GM12878 (cell line): ENCODE measurements at places on chromosomes 6 and 20. TPM values are rescaled to one million over a fixed set of nuclear protein-coding genes. Genes with fewer than 3 reads are reported as not detected.

The PI16 gene
- not detected in 2 replicates for total RNA-seq

The EPB41L1 gene
- total RNA-seq = 0.36 and 0.40 TPM in 2 replicates

The RALGAPB gene
- total RNA-seq = 19.6 and 21.4 TPM in 2 replicates

- DNase-seq = no peak
Measured at GRCh38 chr6:167734662-167735083, 92.0 kb upstream of the AFDN start.

GRCh38 chr20:21172626-21173025 is 46.7 kb downstream of the KIZ start:
- no peak for DNase-seq

GRCh38 chr6:37946057-37946456 is 126.5 kb downstream of the ZFAND3 start:
- DNase-seq = no peak

DNA sequence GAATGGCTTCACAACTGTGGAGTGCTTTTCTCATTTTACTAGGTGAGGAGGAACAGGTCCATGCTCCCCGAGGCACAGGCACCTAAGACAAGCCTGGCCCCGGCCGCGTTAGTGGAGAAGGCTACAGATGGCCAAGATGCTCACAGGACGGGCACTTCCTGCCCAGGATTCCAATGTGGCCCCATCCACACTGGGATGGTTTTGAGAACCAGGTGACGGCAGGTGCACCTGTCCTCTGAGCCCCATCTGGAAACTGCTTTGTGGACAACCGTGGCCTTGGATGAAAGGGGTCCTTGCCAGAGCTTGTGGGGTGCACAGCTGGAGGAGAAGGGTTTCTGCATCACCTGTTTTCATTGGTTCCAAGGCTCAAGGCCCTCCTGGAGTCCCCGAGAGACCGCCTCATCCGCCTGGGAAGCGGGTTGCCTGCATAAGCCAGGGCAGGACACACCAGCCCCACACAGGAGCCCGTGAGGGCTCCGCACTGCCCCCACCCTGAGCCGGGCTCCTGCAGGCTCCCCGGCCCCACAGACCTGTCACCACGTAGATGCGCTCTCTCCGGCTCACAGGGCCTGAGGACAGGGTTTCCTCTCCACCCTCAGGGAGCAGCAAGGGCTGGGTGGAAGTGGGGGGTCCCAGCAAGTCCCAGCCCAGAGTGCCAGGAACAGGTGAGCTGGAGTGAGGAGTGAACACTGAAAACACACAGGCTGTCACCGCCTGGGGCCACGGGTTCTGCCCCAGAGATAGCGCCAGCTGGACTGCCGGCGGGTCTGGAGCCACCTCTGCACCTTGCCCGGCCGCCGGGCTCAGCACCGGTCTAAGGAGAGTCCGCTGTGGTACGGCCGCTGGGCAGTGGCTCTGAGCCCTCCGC is 18.3 kb downstream of the NTSR1 start:
- no peak for DNase-seq

- DNase-seq = no peak
Measured at GRCh38 chr20:51447097-51447764, 95.3 kb downstream of the NFATC2 start.

GRCh38 chr6:17984812-17985670 is 2.4 kb downstream of the KIF13A start:
- DNase-seq = no peak

- no peak for DNase-seq
Measured at GRCh38 chr6:47592131-47592840, 106.1 kb upstream of the ADGRF4 start.

GRCh38 chr6:39199231-39199940 is 29.9 kb downstream of the KCNK5 start:
- DNase-seq = no peak

DNA sequence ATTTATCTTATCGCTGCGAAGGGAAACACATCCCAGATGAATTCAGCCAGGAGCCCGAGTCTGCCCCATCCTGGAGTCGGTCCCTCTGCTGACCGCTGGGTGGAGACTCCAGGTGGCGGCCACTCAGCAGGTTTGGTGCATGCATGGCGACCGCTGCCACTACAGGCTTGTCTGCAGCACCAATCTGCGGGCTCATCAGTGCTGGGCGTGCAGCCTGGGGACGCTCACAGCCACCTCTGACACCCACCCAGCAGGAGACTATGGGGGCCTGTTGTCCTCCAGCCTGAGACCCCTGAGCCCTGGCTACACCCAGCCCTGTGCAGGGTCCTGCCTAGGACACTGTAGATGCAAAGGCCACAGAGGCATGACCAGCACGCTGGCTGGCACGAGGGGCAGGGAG is 40.5 kb upstream of the GATA5 start:
- DNase-seq = no peak

DNA sequence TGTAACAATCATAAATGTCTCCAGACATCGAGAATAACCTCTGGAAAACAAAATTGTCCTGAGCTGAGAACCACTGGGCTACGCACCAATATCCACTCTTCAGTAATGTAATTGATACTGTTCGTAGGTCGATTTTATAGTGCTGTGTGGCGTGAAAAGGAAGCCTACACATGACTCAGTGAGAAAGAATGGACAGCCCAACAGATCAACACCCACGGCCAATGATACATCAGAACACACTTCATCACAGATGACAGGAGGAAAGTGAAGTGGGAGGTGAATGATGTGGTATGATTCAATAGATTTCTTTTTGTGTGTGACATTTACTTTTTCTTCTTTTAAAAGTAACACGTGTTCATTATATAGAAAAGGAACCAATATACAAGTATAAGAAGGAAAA is 93.5 kb downstream of the RPS12 start:
- no peak for DNase-seq

DNA sequence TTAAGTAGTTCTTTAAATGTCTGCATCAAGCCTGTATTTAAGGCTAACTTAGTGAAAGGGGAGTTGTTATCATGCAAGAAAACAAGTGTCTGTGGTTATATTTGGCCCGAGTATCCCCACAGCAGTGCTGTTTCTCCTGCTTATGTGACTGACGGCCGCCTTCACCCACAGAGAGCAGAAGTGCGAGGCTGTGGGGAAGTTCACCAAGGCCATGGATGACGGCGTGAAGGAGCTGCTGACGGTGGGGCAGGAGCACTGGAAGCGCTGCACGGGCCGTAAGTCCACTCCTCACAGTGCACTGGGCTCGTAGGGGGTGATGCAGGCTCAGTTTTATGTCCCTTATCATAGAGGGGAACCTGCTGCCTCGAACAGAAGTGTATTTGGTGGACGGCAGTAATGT is 53.2 kb upstream of the SYNJ2 start:
- no peak for DNase-seq

GRCh38 chr6:158633127-158633526 is 11.4 kb downstream of the DYNLT1 start:
- DNase-seq = no peak
